ENCODE measurements at places on chromosomes 3 and 15.

GRCh38 chr3:28574036-28574435, 225.4 kb upstream of the AZI2 start:
- DNase-seq = no peak

DNA sequence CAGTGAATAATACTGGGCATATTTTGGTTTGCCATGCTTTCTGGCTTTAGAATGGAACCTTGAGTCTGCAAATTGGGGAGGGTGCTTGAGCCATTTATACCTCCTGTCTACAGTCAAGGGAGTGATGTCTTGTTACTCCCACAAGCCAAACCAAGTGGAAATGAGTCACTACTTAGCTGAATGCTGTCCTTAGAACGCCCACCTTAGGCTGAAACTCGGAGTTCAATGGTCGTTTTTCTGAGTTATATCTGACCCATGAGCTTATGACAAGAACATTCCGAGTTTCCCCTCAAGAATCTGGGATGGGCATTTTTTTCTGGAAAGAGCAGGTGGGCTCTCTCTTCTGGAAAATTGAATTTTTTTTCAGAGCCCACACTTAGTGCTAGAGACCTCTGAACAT, 17.4 kb upstream of the CLDN18 start:
- DNase-seq = no peak

GRCh38 chr15:35182841-35183479, 97.9 kb upstream of the NANOGP8 start:
- DNase-seq = no peak

- DNase-seq = no peak
Measured at GRCh38 chr15:59406446-59406845, 31.5 kb upstream of the FAM81A start.

DNA sequence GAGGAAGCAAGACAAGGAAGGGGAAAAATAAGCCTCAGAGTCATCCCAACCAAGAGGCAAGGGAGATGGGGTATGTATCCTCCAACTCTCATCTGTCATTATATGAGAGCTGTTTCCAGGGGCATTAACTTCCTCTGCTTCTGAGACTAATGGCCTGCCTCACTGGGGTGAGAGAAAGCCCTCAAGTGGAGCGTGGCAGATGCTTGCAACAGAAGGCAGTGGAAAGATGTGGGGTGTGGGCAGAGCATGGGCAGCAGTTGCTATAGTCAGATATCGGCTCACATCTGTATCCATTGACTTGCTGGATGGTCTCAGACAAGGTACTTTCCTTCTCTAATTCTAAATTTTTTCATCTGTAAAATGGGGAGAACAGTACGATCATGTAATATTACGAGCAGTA, 81.7 kb upstream of the PLCL2 start:
- no peak for DNase-seq

DNA sequence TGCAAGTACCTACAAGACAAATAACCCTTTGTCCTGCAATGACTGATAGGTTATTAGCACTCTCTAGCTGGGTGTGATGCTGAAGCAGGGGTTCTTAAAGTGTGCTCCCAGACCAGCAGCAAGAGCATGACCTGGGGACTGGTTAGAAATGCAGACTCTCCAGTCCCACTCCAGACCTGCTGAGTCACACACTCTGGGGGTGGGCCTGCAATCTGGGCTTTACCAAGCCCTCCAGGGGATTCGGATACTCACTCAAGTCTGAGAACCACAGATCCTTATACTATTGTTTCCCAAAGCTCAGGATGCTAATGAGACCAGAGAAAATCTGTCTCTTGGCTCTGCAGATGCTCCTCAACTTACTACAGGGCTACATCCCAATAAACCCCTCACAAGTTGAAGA, 142.1 kb upstream of the RAD18 start:
- DNase-seq = peak; percentile 56

GRCh38 chr3:107240183-107241091, 136.8 kb upstream of the CCDC54 start:
- peak; percentile 79 for DNase-seq

- no peak for DNase-seq
Measured at GRCh38 chr15:64746356-64746755, 29.0 kb downstream of the RBPMS2 start.

GRCh38 chr3:94440767-94441493, 378.1 kb downstream of the NSUN3 start:
- DNase-seq = peak; percentile 87

Measured in fibroblast of skin of right biceps (primary cell).